Peyer's patch (tissue), 4 donors: ENCODE measurements at places on chromosomes 6 and 20.

DNA sequence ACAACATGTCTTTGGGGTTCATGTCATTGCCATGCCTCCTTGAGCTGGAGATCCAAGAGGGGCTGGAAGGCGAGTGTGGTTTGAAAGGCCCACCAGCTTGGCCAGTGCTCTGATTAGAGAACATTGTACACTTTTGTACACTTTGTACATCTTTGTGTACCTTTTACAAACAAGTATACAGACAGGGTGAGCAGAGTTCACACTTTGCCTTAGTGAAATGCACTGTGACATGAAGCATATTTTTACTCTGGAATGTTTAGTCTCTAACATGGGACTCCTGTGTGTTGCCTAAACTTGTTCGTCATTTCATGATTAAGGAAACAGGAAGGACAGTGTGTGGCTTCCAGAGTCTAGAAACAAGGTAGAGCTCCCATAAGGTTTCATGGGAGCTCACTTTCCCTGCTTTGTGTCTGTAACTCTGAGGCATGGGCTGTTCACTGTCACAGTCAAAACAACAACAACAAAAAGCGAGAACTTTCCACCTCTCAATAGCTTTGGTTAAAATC is 225.8 kb upstream of the SOX4 start:
- no peak for DNase-seq

GRCh38 chr20:41704896-41705295 is 86.7 kb upstream of the CHD6 start:
- DNase-seq: no peak

- DNase-seq: no peak
Observed at GRCh38 chr6:74066168-74066871, 370.3 kb downstream of the CD109 start.

GRCh38 chr6:39214120-39214813 is 15.0 kb downstream of the KCNK5 start:
- DNase-seq: no peak

DNA sequence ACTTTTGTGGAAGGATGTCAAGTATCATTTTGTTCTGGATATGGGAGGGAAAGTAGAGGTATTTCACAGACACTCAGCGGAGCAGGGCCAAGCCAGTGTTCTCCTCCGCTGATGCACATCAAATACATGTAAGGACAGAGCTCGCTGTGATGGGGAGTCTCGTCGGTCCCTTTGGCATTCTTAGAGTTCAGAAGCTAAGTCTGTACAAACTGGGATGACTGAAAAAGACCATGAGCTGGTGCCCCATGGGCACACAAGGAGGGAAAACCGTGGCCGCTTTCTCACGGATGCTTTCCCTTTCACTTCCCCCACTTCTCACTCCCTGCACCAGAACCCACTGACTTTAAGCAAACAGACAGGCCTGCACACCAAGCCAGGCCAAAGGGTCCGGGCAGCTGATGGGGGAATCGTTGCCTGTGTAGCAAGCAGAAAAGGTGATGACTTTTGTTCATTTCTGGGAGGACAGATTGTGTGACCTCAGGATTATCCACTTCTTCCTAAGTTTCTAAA is 27.7 kb upstream of the MPC1 start:
- DNase-seq: no peak

GRCh38 chr6:150072201-150072600 is 3.3 kb upstream of the ULBP3 start:
- DNase-seq: peak; percentile 94

DNA sequence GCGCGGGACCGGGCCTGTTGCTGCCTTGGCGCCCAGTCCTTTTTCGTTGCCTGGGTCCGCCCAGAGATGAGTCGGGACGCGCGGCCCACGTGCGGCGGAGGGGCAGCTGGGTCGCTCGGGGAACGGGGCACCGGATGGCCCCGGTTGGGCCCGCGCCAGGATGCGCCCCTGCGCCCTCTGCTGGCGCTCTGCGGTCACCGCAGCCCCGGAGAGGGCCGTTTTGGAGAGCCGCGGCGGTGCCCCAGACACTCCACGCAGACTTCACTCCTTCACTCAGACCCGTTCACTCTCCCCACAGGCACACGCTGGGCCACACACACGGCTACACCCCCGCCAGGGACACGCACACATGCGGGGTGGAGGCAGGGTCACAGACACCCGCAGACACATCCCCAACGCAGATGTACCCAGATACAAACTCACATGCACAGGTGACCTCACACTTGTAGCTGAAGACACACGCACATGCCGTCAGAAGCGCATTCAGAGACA is 38.8 kb downstream of the SRC start:
- DNase-seq: peak; percentile 85
